ENCODE measurements at places on chromosomes 3 and 15.
A peak's percentile ranks its signal among the peaks of the same experiment; 100 is the strongest.

- H3K27me3 ChIP-seq: peaks cover 3% of the 10 kb centered on the region
- no peak for DNase-seq
- no peak overlapping the region for H3K4me3 ChIP-seq
- no peak overlapping the region for H3K27ac ChIP-seq
- no peaks in the 10 kb centered on the region for H3K36me3 ChIP-seq
These were observed 1.3 kb downstream of the FSD2 start for GRCh38 chr15:82804575-82804949.

- no peaks in the 10 kb centered on the region for H3K27me3 ChIP-seq
- peaks cover 23% of the 10 kb centered on the region for H3K36me3 ChIP-seq
- no peak overlapping the region for H3K27ac ChIP-seq
- H3K4me3 ChIP-seq: no peak overlapping the region
These were observed 54.0 kb downstream of the ETV5 start for GRCh38 chr3:186054792-186055352.

- no peak overlapping the region for H3K27ac ChIP-seq
- H3K36me3 ChIP-seq: peaks cover 9% of the 10 kb centered on the region
- H3K4me3 ChIP-seq: no peak overlapping the region
- H3K27me3 ChIP-seq: peaks cover 12% of the 10 kb centered on the region
These were observed 1.8 kb upstream of the ZSCAN2 start for GRCh38 chr15:84598993-84599392.

DNA sequence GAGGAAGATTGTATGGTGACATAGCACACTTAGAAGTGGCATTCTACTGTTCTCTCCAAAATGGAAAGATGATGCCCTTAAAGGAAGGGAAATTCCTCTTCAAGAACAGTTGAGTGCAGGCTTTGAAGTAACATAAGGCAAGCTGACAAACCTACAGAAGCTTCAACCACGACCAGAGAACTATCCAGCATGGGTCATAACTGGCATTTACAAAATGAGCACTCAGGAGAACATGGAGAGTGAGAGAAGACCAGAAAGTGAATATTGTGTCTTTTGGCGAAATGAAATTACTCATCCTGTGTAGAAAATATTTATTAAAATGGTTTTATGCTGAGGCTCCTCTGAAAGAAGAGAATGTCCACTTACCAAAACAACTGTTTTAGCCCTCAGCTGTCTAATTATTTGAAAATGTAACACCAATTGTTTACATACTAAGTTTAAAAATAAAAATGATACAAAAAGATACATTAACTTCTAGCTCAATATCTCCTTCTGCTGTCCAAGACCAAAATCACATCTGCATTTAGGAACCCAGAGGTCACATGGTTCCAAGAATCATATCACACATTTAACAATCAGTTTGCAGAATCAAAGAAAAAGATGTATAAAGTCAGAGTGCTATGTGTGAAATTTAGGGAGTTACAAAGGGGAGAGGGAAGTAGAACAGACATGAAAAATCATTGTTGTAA, 216.9 kb downstream of the ATP8B4 start:
- H3K36me3 ChIP-seq: peaks cover 4% of the 10 kb centered on the region
- no peak for DNase-seq
- no peaks in the 10 kb centered on the region for H3K4me1 ChIP-seq
- H3K4me3 ChIP-seq: no peak overlapping the region

GRCh38 chr15:83209333-83209732, 1.7 kb upstream of the HDGFL3 start:
- no peak overlapping the region for H3K27ac ChIP-seq
- no peak for DNase-seq
- peaks cover 4% of the 10 kb centered on the region for H3K27me3 ChIP-seq
- H3K4me3 ChIP-seq: no peak overlapping the region
- peaks cover 5% of the 10 kb centered on the region for H3K36me3 ChIP-seq

GRCh38 chr3:62446337-62446940, 73.1 kb upstream of the FEZF2 start:
- DNase-seq: no peak
- H3K4me3 ChIP-seq: no peak overlapping the region
- peaks cover 12% of the 10 kb centered on the region for H3K4me1 ChIP-seq
- H3K27ac ChIP-seq: no peak overlapping the region

DNA sequence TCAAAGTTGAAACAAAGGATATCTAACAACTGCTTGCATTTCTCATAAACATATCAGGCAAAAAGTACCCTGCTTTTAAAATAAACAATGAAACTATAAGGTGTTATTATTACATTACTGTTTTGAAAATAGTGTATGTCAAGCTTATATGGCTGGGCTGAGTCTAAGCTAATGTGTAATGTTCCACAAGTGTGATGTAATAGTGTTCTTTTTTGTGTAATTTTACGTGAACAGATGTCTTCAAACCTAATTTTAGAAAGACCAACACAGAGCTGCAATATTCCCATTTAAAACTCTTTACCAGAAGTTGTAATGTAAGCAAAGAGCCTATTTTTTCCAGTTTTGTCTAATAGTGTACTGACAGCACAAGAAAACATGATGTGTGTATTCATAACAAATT, 34.0 kb downstream of the MINDY2 start:
- no peak for DNase-seq
- no peak overlapping the region for H3K4me3 ChIP-seq
- H3K4me1 ChIP-seq: peaks cover 8% of the 10 kb centered on the region
- H3K36me3 ChIP-seq: no peaks in the 10 kb centered on the region
- peaks cover 2% of the 10 kb centered on the region for H3K27me3 ChIP-seq

- peaks cover 9% of the 10 kb centered on the region for H3K36me3 ChIP-seq
- no peak for DNase-seq
- peaks cover 14% of the 10 kb centered on the region for H3K4me1 ChIP-seq
These were observed 60.4 kb upstream of the RBM5 start for GRCh38 chr3:50028346-50028745.

GRCh38 chr3:140006331-140006730, 71.3 kb downstream of the CLSTN2 start:
- no peaks in the 10 kb centered on the region for H3K4me1 ChIP-seq
- H3K27ac ChIP-seq: no peak overlapping the region
- DNase-seq: no peak
- H3K36me3 ChIP-seq: no peaks in the 10 kb centered on the region

DNA sequence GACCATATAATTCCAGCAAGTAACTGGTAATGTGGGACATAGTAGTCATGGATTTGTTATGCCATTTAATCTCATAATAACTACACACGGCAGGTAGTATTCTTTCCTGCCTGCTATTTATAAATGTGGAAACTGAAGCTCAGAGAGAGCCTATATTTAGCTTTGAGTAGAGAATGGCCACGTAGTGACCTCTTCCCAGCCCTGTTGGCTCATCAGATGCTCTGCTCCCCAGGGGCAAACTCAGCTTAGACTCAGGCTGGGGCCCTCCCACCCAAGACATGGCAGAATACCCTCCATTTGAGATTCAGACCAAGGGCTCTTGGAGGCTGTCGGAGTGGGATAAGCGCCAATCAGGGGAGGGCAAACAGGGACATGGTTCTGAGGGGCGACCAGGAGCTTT, 17.3 kb upstream of the HDAC11 start:
- H3K27me3 ChIP-seq: no peaks in the 10 kb centered on the region
- no peak overlapping the region for H3K27ac ChIP-seq
- DNase-seq: no peak
- no peaks in the 10 kb centered on the region for H3K4me1 ChIP-seq
- H3K36me3 ChIP-seq: no peaks in the 10 kb centered on the region

DNA sequence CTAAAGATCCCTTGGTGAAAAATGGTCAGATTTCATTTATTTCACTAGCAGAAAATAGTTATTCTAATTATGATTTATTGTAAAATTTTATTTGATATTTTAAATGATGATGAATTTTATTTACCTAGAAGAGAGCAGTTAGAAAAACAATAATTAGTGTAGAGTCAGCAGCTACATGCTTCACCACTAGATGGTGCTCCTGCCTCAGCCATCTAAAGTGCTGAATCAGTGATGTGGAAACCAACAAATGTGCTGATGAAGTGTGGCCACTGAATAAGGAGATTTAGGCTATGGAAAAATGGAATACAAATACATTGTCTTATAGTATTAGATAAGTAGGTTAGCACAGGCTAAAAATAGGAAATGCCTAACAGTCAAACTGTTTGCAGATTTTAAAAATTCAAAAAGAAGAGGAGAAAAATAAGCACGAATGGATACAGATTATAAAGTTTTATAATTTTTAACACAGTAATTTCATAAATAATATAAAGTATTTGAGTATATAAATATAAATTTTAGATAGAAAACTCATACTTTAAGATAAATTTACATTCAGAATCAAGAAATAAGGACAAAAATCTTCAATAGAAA, 109.8 kb downstream of the PPP2R3A start:
- no peaks in the 10 kb centered on the region for H3K27me3 ChIP-seq
- no peak overlapping the region for H3K27ac ChIP-seq
- no peak overlapping the region for H3K4me3 ChIP-seq
- DNase-seq: peak; percentile 70
- no peaks in the 10 kb centered on the region for H3K36me3 ChIP-seq

Measured in endothelial cell (in vitro differentiated cells).